ENCODE measurements at places on chromosomes 5 and 9. TPM values are rescaled to one million over a fixed set of nuclear protein-coding genes. Genes with fewer than 3 reads are reported as not detected.

The PHYHD1 gene
- not detected for total RNA-seq

GRCh38 chr9:79975621-79976256 is 404.0 kb downstream of the TLE4 start:
- no peak for DNase-seq

DNA sequence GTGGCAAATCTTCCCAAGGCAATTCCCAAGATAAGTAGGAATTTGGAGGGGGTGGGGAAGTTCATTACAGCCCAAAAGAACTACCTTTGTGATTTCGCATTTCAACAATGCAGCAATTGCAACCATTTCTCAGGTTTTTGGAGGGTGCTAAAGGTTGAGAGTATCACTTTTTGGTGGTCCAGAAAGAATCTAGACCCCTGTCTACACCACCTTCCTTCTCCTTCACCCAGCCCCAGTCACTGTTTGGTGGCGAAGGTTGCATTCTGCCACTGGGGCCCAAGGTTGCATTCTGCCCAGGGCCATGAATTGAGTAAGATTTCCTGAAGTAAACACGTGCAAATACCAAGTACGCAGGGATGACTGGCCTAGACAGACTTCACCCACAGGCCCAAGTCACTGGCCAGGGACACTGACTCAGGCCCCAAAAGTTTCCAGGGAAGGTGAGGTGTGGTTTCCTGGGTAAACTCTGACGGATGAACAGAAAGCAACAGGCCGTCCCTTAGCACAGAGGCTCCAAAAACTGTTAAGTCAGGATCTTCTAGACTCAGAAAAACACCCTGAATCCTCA is 5.7 kb downstream of the PDE6A start:
- DNase-seq, result peak; percentile 97

The CNTLN gene
- 6.2 TPM for total RNA-seq

DNA sequence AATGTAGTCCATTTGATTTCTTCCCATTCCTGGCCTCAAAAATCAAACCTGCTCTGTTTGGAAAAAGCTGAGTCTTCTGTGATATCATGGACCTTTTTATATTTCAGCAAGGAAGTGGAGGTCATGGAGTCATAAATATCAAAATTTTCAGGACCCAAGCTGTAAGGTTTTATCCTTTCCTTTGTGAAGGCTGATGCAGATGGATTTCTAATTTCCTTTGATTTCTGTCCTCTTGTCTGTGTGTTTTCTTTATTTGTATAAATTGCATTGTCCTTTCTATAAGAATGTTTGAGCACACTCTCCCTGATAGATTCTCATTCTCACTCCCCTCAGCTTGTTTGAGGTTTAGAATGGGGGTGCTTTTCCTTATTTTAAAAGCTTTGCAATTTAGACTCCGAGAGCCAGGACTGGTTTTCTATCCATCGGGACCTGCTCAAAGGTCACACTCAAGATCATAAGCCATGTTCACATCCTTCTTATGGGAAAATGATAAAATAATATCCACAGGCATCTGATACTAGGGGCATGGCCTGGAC is 127.4 kb upstream of the TMEM161B start:
- DNase-seq, result no peak

The GADD45G gene
- total RNA-seq, result not detected

- DNase-seq, result peak; percentile 26
Observed at GRCh38 chr9:129182625-129183494, 4.8 kb upstream of the IER5L start.

- no peak for DNase-seq
Observed at GRCh38 chr9:117907420-117907819, 203.2 kb downstream of the TLR4 start.

DNA sequence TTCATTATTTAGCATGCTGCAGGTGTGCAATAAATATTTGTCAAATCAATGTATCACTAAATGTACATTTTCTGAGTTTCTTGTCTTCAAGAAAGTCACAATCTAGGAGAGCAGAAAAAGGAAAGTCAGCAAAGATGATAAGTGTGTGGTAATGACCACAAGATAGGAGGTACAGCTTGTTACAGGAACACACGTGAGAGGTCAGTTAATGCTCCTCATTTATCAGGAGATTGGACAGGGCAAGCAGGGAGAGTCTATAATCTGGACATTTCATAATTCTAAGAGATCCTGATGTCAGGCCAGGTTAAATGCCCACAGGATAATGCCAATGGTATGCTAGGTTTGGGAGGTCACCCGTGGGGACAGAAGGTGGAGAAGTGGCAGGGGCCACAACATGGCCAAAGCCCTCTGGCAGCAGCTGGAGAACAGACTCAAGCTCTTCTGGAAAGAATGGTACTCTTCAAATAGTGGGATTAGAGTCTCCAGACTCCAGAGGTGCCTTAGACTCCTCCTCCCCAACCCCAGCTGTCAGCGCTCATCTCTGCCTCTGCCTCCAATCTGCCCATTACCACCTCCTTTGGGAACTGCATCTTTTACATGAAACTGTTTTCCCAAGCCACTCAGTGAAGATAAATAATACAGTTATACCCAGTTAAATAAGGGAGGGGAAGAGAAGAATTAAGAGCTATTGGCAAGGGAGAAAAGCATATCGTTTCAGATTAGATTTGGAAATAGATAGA is 114.3 kb downstream of the ASTN2 start:
- no peak for DNase-seq

DNA sequence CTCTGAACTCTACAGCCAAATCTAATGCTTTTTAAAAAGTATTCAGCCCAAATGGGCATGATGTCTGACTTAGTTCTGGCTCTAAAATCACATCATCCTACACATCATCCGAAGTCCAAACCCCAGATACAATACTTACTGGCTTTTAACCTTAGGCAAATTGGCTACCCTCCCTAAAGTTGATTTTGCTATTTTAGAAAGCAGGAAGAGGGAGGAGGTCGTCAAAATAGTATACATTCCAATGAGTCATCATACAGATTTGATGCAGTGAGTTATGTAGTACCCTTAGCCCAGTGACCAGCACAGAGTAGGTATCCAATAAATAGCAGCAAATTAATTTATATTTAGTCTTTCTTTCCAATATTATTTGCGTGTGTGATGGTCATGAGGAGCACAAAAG is 582.0 kb upstream of the TUSC1 start:
- peak; percentile 75 for DNase-seq

DNA sequence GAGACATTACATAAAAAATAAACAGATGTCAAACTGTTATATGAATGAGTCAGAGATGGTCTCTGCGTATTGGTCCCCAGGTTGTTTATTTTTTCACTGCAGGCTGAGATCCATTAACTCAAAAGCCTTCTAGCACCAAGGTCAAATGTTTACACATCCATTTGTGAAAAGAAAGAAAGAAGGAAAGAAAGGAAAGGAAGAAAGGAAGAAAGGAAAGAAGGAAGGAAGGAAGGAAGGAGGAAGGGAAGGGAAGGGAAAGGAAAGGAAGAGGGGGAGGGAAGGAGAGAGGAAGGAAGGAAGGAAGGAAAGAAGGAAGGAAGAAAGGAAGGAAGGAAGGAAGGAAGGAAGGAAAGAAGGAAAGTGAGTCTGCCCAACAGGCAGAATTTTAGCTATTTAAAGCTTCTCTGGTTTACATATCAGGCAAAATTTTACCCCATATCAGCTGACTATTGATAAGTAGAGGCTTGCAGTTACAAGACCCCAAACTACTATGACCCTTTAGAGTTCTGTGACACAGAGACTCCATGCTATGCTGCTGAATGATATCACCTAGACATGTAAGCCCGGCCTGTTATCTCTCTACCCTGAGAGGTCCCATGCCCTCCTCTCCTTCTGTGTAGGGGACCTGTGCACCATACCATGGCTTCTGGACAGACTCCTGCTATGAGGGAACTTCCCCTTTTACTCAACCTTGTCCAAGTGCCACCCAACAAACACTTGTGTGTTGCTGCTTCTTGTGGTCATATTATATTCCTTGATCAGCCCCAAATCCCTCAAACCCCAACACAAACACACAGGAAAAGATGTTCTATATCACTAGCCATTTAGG is 59.0 kb downstream of the DRD1 start:
- no peak for DNase-seq

GRCh38 chr9:109019420-109019819 is 6.1 kb upstream of the CTNNAL1 start:
- DNase-seq, result no peak

- peak; percentile 85 for DNase-seq
Observed at GRCh38 chr9:112047538-112048066, 127.5 kb downstream of the SUSD1 start.

DNA sequence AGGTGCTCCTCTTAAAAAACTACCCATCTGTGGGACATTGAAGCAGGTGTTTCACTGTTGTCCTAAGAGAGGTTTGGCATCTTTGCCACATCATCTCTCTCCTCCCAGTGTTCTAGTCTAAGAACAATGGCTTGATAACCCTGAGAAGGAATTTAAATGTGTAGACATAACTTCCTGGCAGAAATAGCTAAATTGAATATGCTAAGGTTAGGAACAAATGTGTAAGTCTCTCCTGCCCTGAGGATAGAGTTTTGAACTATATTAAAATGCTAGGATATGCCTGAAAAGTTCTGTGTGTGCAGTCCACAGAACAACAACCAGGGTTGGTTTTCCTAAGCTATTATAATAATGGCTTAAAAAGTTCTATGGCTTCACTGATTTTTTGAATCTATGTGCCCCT is 106.6 kb downstream of the LRRC70 start:
- no peak for DNase-seq

GRCh38 chr5:119123280-119123679 is 52.4 kb downstream of the DMXL1 start:
- DNase-seq, result no peak

The FAM193B gene
- total RNA-seq, result 17.4 TPM

GRCh38 chr9:81492710-81493447 is 196.5 kb downstream of the TLE1 start:
- peak; percentile 93 for DNase-seq

- no peak for DNase-seq
Observed at GRCh38 chr9:21801683-21802417, 586 bp upstream of the MTAP start.

DNA sequence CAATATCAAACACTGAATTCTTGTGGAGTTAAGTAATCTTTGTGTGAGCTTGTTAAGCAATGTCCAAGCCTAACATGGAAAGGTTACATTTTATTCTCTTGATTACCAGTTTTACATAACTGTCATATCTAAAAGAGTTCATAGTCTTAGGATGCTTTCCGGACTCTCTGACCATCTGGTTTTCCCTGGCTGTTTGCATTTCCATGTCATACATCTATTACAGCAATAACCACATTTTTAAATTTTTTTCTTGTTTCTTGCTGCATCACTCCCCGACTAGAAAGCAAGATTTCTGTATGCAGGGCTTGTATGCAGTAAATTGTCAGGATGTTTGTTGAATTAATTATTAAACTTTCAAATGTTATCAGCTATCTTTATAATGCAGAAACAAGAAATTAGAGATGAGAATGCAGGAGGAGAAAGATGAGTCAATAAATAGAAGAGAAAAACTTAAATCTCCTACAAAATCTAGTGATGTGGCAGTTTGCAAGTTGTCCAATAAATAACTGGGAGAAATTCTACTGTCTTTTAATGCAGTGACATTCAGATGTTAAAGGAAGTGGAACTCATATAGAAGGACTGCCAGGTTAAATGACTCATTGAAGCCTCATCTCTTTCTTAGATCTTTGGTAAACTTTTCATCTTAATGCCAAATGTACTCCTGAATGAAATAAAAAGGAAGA is 179.6 kb upstream of the SGCD start:
- peak; percentile 68 for DNase-seq

- DNase-seq, result no peak
Observed at GRCh38 chr5:62465985-62466925, 53.7 kb downstream of the IPO11 start.

DNA sequence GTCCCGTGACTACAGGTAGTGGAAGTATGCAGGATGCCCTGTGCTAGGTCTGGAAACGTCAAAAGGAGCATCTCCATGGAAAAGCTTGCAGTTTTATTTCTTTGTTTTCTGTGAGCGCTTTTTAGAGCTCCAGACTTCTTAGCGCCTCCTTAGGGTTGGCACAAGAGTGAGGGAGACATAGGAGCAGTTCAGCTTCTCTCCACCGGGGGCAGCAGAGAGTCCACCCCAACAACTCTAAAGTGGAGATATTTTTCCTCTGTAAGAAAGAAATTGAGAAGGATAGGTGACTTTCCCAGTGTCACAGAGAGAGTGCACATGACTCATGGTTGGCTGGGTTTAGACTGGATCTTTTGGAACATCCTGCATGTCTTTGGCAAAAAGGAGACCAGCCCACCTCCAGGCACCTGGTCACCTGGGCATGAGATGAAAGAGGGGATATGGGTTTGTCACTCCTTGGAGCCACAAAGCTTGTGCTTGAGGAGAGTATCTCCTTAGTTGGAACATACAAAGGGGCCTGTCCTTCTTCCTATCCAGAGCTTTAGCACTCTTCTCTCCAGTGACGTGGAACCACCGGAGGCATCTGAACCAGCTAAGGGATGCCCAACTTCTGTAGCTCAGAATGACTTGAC is 637.7 kb downstream of the SEMA5A start:
- DNase-seq, result peak; percentile 84

The RNF14 gene
- total RNA-seq, result 87.1 TPM

DNA sequence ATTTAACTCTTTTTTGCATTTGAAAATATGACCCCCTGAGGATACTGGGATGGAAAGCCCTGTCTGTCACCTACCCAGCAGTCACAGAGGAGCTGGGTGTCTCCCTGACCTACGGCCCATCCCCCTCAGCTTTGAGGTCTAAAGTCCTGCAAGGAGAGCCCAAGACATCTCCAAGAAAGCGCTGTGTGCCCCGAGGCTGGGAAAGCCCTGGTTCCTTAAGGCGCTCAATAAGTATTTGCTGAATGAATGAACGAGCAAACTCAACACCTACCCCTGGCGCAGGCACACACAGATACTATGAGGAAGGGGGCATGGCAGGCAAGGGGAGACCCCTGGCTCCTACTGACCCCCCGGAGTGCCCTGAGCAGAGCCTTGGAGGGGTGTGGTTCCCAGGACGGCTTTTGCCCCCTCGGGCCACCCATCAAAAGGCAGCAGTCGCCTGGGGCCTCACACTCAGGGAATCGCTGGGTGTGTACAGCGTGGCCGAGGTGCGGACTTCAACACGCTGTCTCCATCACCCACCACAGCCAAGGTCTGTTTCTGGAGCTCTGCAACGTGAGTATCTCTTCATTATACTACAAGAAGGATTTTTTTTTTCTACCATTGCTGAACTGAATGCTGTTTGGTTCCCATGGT is 211.6 kb downstream of the ERCC6L2 start:
- DNase-seq, result no peak

DNA sequence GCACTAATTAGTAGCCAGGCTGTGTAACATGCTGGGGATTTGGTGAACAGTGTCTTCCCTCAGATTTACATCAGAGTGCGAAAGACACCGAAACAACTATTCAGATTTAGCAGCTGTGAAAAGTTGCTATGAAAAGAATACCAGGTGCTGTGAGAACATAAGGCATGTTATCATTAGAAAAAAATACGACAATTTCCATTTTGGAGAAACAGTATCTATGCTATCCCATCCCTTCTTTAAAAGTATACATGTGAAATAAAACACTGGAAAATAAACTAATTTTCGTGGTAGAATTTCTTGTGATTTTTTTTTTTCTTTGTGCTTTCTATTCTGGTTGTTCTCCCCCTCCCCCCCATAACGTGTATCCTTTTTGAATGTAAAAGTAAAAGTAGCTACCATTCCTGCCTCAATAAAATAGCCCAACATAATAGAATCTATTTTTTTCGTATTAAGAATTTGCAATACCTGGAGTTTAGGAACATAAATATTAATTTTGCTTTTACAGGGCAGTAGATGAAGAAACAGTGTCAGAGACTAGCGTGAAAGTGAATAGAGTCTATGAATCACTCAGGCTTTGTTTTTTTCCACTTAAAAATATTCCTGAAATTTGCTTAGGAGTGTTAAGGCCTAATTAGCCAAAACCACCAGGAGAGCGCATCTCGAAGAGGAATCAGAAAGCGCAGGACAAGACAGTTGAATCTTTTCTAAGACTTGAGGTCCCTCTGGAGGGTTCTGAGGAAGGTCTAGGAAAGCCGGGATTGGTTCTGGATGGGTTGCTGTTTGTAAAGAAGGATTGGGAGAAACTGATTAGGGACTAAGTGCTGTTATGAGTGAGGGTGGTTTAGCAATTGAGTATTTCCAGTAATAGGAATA is 813 bp upstream of the SLU7 start:
- no peak for DNase-seq

Measured in HT1080 (cell line).